Activated gamma-delta T cell treated with anti-CD3 and anti-CD28 coated beads, Interleukin-2, amount 50 U/mL, for 16 hours (primary cell): ENCODE measurements at places on chromosomes 7 and 10.

- no peak for DNase-seq
These were observed 46.1 kb downstream of the ZCCHC24 start for GRCh38 chr10:79399223-79399831.

- DNase-seq, result no peak
These were observed 170.7 kb upstream of the PLPP4 start for GRCh38 chr10:120286280-120286679.

DNA sequence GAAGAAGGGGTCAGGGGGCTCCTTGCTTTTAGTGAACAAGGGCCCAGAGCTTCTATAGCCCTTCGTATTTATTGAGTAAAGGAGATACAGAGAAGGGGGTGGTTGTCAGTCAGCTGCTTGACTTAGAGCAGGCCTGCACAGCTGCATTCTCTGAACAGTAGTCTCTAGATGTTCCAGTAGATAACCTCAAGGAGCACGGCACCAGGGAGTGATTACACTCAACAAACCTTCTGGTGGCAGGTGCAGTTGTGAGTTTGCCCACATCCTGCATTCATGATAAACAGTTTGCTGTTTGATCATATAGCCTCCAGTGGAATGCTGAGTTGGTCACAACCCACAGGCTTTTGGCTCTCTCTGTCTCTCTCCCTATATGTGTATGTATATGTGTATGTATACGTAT, 70.0 kb upstream of the GJD4 start:
- DNase-seq, result no peak

DNA sequence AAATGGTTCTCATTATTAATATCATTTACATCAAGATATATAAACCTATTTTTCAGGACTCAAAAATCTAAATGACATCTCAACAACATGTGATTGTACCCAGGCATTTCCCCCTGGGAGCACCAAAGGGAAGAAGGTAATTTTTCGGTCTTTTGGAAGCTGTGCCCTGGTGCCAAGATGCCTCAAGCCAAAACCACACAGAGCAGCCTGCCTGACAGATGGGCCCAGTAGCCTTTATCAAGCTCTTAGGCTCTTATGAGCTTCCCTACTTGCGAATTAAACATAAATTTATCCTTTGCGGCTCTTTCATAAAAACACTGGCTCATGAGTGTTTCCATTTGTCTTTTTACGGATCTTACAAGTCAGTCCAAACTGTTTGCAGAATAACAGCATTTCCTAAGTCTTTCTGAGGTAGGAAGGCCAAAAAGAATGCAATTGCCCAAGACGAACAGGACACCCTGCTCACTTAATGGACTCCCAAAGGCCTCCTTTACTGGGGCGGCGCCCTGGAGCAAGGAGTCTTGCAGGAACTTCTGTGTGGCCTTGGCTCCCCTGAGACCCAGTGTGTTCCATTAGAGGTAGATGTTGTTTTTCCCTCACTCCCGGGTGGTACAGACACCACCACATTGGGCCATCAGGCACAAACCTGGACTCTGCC, 4.1 kb upstream of the RASSF4 start:
- no peak for DNase-seq

DNA sequence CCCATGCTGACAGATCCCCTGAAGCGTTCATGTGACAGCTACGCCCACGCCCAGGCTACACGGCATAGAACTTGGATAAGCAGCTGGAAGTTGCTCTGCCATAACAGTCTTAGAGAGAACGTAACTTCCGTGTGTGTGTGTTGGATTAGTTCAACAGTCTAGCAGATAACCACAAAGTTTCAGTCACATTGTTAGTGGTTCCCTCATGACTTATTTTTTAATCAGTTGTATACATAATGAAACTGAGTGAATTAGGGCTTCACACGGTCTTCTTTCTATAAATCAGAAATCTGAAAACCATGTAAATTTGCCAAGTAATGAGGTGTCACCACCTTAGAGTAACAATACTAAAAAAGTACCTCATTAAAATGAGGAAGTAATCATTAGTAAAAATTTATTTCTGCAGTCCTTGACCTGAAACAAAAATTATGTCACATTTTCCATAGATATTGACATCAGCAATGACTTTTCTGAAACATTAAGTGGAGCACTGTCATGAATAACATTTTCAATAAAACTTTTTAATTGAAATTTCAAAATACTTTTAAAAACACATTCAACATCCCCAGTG, 21.7 kb upstream of the MACC1 start:
- DNase-seq, result no peak

GRCh38 chr10:132234860-132235259, 48.1 kb downstream of the DPYSL4 start:
- no peak for DNase-seq

DNA sequence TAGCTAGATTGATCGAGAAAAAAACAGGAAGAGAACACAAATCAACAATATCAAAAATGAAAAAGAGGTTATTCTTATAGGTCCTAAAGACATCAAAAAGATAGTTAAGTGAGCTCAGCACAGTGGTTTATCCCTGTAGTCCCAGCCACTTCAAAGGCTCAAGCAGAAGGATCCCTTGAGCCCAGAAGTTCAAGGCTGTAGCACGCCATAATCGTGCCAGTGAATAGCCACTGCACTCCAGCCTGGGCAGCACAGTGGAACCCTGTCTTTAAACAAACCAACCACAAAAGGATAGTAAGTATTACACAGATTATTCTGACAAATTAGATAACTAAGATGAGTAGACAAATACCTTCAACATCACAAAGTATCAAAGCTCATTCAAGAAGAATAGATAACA, 83.2 kb downstream of the HBP1 start:
- no peak for DNase-seq

DNA sequence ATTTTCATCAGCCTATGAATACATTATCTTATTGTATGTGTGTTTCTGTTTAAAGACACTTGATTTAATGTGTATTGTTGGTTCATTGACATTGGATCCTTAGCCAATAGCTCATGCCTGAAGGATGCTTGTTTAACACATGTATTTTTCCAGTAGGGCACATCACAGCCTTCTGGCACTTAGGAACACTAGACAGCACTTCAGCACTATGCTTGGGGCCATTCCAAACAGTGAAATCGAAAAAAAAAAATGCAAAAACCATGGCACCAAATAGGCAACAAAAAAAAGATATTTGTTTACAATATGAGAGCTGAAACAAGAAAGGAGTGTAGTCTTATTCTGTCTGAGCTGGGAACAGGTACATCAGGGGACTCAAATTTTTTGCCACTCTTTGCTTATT, 262.8 kb downstream of the SLC25A13 start:
- no peak for DNase-seq

- no peak for DNase-seq
These were observed 25.1 kb downstream of the ALOX5 start for GRCh38 chr10:45399113-45399512.

DNA sequence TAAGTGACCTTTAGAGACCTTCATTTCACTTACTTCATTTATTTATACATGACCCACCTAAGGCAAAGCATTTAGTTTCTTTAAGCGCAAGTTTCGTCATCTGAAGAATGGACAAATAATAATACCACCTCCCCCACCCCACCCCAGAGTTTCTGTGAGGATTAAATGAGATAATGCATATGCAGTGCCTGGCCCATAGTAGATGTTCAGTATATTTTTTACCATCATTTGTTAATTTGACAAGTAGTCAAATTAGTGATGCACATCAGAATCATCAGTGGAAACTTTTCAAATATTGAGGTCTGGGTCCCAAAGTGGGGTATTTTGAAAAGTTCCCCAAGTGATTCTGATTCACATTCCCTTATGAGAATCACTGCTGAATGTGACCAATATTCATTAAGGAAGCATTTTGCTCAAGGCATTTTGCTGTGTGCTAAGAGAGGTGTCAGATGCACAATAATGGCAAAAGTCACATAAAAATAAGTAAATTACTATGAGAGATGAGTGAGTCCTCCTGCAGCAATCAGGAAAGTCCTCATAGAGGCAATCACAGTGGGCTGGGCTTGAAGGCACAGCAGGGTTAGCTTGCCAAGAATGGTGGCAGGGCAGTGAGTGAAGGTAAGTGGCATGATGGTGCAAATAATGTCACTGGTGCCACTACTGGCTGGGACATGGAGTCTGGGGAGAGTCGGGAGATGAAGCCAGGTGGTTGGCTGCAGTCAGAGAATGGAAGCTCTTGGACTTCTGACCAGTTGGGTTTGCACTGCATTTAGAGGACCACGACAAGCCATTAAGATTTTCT, 244.1 kb downstream of the PTEN start:
- no peak for DNase-seq

GRCh38 chr7:102291056-102291915, 4.6 kb downstream of the SH2B2 start:
- DNase-seq, result no peak

- no peak for DNase-seq
These were observed 65.2 kb upstream of the FAM133B start for GRCh38 chr7:92655346-92655884.

GRCh38 chr7:22640269-22640668, 86.7 kb upstream of the IL6 start:
- DNase-seq, result no peak

- DNase-seq, result no peak
These were observed 1.2 kb downstream of the PTEN start for GRCh38 chr10:87864496-87865059.

GRCh38 chr7:26192485-26193087, 8.0 kb downstream of the HNRNPA2B1 start:
- DNase-seq, result no peak

GRCh38 chr7:130397051-130397757, 16.9 kb downstream of the CPA1 start:
- DNase-seq, result no peak

DNA sequence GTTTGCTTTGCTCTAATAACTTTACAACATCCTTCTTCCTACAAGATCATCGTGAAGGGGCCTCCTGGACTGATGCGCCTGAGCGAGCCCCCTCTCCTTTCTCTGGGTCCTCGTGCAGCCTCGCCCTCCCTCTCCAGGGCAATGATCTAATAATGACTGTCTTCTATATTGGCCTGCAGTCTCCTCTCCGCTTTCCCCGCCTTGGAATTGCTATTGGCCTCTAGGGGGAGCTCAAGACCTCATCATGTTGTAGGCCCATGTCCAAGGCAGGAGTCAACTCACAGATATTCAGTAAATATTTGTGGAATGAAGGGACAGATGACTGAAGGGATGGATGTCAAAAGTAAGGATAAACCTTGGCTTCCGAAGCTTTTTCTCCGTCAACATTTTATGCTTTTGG, 1180.3 kb downstream of the TYW1 start:
- no peak for DNase-seq

DNA sequence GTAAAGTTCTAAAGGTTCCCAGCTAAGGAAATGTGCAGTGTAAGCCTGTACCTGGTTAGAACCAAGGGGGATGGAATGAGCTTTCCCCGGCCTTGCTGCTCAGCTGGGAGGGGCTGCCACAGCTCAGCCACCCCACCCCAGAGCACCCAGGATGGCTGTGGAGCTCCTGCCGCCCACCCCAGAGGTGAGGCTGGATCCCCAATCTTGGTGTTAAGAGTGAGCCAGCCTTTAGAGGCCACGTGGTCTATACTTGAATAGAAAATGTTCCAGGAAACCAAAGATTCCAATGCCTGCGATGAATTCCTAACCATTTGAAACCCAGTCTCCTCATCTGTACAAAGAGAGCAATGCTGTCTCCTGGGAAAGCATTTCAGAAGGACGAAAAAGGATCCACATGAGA, 16.5 kb downstream of the DIP2C start:
- no peak for DNase-seq

- DNase-seq, result no peak
These were observed at the start of gene MAT1A for GRCh38 chr10:80289451-80290287. Gene MAT1A, minus strand, starts transcription at chr10:80289658. Its CDS starts 235 bp downstream, at chr10:80289423.

DNA sequence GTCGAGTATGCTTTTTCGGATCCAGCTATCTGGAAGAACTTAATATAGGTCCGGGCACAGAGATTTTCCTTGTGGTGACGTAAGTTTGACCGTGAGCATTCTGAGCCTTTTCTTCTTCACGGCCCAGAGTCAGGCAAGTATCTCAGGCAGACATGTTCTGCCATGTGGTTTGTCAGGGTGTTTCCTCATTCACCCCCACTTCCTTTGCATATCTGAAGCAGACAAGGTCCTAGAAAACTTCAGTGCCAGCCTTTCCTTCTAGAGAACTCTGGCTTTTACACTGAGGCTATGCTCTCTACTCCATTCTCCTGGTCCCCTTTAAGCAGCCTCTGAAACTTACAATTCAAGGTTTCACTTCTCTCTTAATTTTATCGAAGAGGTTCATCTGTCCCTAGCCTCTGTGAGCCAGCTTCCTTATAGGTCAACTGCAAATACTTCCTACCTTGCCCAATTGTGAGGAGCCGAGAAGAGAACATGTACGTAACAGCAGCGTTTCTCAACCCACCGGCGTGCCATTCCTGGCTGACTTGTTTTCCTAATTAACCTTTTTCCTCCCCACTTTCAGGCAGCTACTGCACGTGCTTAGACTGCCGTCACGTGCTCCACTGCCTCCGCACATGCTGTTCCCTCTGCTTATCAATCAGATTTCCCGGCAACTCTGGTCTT, 47.3 kb downstream of the CDCA7L start:
- no peak for DNase-seq

DNA sequence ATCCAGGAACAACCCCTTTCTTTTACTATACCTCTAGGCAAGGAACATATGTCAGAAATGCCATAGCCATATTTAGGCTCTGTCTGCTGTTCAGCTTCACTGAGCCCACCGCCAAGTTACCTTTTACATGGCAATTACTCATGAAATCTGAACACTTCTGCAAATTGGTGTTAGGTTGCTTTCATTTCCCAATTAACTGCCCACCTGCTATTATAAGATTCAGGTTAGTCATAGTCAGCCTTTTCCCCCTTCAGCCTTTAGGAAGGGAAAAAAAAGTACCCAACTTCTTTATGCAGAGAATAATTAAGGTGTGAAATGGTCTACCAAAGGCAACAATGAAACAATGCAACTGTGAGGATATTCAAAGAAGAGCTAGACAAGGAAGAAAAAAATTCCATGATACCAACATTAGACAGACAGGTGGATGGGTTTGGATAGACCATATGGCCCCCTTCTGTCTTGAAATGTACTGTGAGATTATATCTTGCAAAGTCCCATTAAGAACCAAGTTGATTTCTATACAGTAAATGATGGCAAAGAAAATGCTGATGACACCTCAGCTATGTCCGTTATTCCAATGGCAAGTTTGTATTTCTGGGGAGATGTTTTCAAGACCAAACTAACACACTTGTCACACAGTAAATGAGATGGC, 442.1 kb upstream of the NRP1 start:
- no peak for DNase-seq

GRCh38 chr10:86635402-86635801, 18.9 kb upstream of the OPN4 start:
- DNase-seq, result no peak

DNA sequence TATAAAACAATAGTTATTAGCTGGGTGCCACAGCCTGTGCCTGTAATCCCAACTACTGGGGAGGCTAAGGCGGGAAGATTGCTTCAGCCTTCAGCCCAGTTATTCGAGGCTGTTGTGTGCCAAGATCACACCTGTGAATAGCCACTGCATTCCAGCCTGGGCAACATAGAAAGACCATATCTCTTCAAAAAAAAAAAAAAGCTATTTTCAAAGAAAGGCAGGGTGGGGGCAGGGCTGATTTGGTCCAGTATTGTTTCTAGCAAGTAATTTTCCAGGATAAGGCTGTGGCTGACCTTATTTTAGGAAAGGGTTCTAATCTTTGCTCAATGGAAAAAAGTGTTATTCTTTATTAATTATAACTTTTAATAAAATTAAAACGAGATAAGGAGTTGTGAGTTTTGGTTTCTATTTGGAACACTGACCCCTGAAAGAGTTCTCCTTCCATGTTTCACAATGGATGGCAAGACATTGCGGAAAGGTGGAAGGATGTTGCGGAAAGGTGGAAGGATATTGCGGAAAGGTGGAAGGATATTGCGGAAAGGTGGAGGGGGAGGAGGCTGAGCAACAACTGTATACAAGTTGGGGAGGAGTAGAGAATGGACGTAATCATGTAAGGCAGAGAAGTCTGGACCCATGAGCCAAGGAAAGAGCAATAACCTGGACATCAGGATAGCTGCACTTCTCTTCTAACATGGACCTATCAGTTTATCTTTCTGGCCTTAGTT, 1.5 kb upstream of the C1GALT1 start:
- no peak for DNase-seq
